Activated effector memory CD4-positive, alpha-beta T cell treated with Interleukin-2 at 50 U/mL for 16 hours (primary cell): ENCODE measurements at places on chromosomes 7 and 10.

- no peak for DNase-seq
These were observed 208.2 kb downstream of the FAM107B start for GRCh38 chr10:14566498-14566897.

DNA sequence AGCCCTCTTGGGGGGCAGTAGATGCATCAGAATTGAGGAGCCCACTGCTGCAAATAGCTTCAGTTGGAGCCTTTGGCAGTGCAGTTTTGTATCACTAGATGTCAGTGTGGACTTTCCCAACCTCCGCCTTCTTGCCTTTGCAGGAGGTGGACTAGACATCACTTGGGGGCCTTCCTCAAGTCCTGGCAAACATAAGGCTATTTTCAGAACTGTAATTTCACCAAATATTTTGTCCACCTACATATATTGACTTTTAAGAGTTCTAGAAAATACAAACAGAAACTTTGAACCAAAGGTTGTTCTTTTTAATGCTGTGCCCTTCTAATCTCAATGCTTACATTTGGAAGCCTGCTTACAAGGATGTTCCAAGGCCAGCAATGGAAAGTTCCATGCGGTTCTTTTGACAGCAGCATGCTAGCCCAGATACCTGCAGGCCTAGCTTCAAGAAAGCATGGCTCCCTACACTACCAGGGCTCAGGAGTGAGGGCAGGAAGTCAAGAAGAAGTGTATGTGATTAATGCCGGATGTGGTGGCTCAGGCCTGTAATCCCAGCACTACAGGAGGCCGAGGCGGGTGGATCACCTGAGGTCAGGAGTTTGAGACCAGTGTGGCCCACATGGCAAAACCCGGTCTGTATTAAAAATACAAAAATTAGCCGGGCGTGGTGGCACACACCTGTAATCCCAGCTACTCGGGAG is 8.0 kb upstream of the ZNRF2 start:
- DNase-seq, result peak; percentile 9

DNA sequence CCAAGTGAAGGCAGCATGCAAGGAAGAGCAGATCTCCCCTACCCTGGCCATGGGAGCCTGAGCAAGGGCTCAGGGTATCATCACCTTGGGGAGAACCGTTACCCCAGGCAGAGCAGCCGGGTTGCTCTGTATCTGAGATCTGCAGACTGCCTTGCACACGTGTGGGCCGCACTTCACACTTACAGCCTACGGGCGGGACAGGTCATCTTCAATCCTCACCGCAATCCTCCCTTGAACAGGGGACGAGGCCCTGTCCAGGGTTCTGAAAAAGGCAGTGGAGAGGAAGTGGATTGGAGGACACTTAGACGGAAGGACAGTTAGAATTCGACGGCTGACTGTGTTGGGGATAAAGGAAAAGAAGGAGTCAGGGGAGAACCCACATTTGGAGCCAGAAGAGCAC is 51.4 kb downstream of the NPS start:
- DNase-seq, result no peak

GRCh38 chr10:35448687-35449662 is 112.7 kb downstream of the CCNY start:
- no peak for DNase-seq

GRCh38 chr7:134773164-134773563 is 6.3 kb upstream of the CALD1 start:
- DNase-seq, result no peak

DNA sequence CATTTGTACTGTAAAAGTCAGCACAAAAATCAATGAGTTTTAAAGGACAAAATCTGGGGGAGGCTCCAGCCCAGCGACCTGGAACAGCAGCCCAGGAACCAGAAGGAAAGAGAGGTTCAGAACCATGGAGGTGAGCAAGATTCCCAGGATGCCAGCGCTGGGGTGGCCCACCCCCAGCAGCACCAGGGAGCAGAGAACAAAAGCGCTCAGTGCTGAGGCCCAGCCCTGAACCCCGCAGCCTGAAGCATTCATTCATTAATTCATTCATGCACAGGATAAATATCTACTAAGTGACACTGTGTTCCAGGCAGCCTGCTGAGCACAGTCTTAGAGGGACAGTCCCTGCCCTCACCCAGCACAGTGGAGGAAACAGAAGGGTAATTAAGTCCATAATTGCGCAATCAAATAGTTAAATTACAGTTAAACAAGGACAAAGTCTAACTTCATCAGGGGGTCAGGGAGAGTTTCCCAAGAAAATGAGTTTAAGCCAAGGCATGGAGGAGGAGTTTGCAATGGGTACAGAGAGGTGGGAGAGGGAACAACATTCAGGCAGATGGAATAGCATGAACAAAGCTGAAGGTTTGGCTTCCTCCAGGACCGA is 202.3 kb downstream of the GRID1 start:
- no peak for DNase-seq

DNA sequence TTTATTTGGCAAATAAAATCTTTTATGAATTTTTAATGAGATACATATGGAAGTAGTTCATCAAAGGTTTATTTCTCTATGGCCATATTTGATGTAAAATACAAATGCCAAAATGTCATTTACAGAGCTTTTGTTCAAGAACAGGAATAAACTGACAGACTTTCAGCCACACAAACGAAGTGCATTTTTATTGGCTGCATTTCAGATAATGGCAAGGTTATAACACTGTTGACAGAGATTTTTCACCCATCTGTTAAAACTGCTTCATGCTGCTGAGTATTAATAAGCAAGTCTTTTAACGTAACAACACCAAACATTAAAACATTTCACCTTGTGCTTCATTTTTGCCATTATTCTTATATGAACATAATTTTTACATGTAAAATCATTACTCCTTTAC is 254.4 kb downstream of the ANKRD7 start:
- DNase-seq, result no peak

GRCh38 chr10:68153473-68154210 is 44.4 kb downstream of the MYPN start:
- no peak for DNase-seq

- DNase-seq, result no peak
These were observed 7.6 kb upstream of the ZNF503 start for GRCh38 chr10:75408911-75409885.

- DNase-seq, result no peak
These were observed 79.7 kb downstream of the GLRX3 start for GRCh38 chr10:130215931-130216231.

GRCh38 chr7:80918909-80919721 is at the start of gene SEMA3C:
TSS of gene SEMA3C (minus strand) at chr7:80919051. CDS start at chr7:80916781, 2,270 bp downstream.
- DNase-seq, result no peak

DNA sequence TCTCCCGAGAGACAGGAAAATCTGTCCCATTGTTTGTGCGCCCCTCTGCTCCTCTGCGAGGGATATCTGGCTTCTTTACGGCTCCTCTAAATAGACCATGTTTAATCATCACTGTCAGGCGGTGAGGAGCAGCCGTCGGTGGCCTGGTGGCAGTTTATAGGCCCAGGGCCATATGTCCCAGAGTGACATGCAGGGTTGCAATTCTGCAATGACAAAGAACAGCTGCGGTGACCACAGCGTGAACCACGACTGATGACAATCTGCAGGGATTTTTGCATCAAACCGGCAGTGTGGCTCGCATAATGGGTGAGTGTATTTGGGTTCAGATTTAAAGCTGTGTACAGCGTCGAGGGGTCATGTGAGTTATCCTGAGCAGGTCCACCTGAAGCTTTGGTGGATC is 41.5 kb downstream of the GATA3 start:
- DNase-seq, result no peak

DNA sequence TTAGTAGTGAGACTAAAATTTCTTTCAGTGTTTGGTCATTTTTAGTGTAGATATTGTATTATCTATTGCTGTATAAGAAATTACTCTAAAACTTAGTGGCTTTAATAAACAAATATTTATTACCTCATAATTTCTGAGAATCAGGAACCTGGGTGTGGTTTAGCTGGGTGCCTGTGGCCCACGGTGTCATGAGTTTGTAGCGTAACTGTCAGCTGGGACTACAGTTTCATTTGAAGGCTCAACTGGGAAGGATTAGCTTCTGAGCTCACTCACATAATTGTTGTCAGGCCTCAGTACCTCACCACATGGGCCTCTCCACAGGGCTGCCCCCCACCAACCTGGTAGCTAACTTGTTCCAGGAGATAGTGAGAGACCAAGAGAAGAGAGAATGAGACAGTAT is 98.5 kb downstream of the SRI start:
- DNase-seq, result no peak

- DNase-seq, result no peak
These were observed 750.7 kb downstream of the NRG3 start for GRCh38 chr10:82625512-82626189.

DNA sequence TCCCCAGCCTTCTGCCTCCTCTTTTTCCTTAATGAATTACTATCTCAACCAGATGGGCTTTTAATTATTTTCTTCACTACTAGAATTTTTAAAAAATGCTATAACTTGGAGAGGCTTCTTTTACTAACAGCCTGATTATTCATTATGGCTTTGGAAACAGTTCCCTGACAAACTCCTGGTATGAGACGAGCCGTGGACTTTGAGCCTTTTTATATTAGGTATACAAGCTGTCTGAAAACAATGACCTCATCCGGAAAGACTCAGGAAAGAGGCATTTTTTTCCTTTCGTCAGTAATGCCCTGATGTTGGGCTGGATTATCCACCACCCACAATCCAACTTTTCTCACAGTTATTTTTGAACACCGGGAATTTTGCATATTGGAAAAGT is 26.7 kb upstream of the ABLIM1 start:
- DNase-seq, result no peak

DNA sequence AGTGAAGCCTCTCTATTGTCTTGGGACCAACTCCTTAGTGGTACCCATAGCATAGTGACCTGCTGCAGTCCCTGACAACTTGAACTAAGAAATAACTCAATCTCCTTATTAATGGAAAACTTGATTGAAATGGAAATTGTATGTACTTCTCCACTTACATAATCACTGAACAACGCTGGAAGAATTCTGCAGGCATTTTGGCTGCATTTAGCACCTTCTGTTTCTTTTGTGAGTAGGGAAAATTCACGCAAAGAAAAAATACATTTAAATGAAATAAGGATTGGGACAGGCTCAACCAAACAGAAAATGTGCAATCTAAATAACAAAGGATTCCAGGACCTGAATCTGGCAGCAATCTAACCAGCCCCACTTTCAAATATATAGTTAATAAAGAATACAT is 126.9 kb upstream of the GHITM start:
- no peak for DNase-seq

- no peak for DNase-seq
These were observed 3.4 kb downstream of the PRKAG2 start for GRCh38 chr7:151873402-151873965.

DNA sequence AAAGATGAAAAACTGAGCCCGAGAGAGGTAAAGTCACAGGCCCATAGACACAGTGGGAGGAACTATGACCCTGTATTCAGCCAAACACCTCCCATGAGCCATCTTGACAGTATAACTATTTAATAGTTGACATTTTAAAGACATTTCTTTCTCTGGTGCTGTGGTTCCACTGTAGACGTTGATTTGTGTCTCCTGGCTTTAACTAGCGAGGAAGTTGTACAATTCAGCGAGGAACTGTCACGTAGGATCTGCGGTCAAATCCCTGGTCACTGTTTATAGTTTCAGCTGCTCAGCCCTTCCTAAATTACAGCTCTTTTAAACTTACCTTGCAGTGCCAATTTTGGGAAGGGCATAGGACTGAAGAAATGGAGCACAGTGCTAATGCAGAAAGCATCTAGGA is 7.1 kb upstream of the CELF2 start:
- DNase-seq, result no peak

GRCh38 chr10:77381750-77382149 is 255.9 kb downstream of the KCNMA1 start:
- DNase-seq, result no peak

GRCh38 chr10:627032-627992 is 62.2 kb downstream of the DIP2C start:
- DNase-seq, result no peak

GRCh38 chr7:108079648-108080591 is 50.2 kb downstream of the LAMB4 start:
- DNase-seq, result no peak

GRCh38 chr10:78524342-78524741 is 490.7 kb downstream of the RPS24 start:
- DNase-seq, result no peak

GRCh38 chr7:48708635-48709034 is 215.7 kb upstream of the CDC14C start:
- DNase-seq, result no peak

DNA sequence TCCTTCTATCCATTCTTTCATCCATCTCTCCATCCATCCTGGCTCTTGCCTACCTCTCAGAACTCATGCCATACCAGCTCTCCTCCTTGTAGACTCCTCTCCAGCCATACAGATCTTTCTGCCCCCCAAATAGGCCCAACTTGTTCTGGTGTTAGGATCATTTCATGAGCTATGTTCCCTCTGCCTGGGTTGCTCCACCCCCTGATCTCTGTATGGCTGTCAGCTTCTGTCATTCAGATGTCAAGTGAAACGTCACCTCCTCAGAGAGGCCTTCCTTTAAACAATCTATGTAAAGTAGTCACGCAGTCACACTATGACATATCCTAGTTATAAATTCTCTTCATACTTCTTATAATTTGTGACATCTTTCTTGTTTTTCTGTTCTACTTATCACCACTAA is 42.3 kb upstream of the PNLIPRP3 start:
- no peak for DNase-seq

DNA sequence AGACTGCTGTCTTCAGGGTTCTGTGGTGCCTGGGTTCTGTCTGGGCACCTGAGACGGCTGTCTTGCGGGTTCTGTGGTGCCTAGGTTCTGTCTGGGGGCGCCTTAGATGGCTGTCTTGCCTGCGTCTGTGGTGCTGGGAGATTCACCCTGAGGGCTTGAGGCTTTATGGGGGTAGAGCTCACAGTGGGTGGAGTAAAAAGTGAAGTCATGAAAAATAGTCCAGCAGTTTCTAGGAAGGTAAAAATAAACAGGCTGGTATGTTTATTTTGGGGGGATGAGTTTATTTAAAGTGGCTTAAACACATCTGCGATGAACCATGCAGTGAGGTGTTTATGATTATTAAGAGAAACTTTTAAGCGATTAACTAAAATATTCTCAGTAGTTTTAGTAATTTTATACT is 64.2 kb downstream of the NKX6-2 start:
- DNase-seq, result no peak

- DNase-seq, result no peak
These were observed 174.4 kb downstream of the CUX1 start for GRCh38 chr7:101991860-101992259.

GRCh38 chr10:102322914-102323313 is 72.6 kb upstream of the NFKB2 start:
- DNase-seq, result peak; percentile 28

GRCh38 chr10:100576282-100576635 is 40.5 kb downstream of the HIF1AN start:
- no peak for DNase-seq

DNA sequence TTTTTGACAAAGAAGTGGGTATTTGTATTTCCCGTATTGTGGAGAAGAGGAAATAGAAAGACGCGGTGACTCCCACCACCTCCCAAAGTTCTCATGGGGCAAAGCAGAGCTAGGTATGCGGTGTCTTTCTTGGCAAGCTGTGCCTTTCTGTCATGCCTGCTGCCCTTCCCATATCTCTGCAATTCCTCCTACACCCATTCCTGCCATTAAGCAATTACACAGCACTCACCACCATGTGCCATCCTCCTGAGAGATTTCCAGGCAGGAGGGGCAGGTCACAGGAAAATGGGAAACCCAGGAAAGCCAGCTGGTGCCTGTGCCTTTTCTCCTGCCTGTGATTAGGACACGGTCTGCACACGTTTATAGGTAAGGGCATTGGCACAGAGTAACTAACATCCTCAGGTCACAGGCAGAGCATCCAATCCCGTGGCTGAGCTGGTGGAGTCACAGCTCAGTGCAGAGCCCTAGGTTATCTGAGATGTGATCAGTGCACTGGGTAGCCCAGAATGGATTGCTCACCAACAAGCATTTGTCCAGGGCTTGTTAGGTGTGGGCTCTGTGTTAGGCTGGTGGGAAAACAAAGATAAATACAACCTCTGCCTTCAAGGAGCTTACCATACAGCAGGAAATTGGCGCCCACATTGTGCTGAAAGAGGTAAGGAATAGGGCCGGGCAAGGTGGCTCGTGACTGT is 9.4 kb upstream of the CRTAC1 start:
- no peak for DNase-seq
